GM12865 (cell line): ENCODE measurements at places on chromosomes 3 and 15.

GRCh38 chr15:70299931-70300869 lies 202.5 kb upstream of the TLE3 start:
- DNase-seq: peak; percentile 94

DNA sequence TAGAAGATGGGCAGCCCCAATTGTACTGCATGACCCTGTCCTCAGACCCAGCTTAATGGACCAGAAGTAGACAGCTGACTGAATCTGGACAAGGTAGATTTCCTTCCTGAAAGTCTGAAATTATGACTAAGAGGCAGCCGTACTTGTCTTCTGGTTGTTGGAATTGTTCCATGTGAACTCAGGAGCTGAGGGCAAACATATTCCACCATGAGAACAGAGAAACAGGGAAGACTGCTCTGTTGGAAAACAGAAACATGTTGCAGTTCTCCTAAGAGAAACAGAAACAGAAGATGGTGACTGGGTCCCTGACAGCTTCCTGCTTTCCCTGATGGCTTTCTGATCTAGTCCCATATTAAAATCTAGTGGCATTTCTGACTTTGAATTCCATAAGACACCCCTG lies 24.1 kb downstream of the POPDC2 start:
- no peak for DNase-seq

GRCh38 chr15:61169904-61170695 lies 59.0 kb downstream of the RORA start:
- peak; percentile 65 for DNase-seq

DNA sequence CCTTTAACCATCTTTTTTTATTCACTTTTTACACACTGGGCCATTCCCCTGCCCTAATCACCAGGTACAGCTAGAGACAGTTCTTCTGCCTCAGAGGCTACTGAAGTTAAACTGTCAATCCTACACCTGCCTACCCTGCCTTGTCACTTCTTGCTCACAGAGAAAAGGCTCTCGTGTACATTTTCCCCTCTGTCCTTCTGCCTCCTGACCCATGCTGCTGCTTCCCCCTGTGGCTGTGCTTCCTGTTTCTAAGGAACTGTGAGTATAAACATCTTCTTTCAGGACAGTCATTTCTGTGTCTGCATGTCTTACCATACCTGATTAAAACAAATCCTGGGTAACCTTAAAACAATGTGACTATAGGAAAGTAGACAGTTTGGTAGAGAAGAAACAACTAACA lies 236.4 kb upstream of the MRPL3 start:
- DNase-seq: no peak

DNA sequence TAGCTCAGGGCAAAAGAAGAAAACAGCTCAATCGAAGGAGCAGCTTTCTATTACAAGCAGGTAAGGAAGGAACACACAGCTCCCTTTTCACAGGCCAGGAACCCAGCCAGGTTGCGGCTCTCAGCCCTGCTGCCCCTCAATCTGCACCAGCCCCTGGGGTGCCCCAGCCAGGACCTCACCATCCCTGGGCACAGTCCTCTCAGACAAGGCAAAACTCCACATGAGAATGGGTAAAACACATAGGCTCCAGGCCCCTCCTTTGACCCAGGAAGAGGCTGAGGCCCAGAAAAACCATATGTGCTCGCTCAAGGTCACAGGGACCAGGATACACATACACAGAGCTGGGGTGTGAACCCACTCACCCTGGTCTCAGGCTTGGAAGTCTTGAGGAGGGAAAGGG lies 178.7 kb upstream of the TLE3 start:
- DNase-seq: no peak

GRCh38 chr3:87397211-87397610 lies 120.8 kb upstream of the POU1F1 start:
- DNase-seq: no peak

- no peak for DNase-seq
Measured at GRCh38 chr15:50872832-50873426, 35.6 kb upstream of the AP4E1 start.
